ENCODE measurements at places on chromosomes 12 and 14.

DNA sequence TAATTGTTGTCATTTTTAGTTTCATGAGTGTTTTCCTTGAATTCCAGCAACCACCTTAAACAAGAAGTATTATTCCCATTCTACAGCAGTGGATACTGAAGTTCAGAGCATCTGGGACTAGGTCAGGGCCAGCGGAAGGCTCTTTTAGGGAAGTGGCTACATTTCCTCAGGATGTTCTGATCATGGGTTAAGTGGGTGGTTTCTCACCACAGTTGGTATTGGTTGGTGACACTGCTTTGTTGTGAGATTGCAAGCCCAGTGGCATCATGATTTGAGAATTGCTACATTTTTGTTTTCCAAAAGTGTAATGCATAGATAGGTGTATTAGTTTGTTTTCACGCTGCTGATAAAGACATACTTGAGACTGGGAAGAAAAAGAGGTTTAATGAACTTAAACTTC lies 47.1 kb downstream of the SYNE2 start:
- no peak for DNase-seq

DNA sequence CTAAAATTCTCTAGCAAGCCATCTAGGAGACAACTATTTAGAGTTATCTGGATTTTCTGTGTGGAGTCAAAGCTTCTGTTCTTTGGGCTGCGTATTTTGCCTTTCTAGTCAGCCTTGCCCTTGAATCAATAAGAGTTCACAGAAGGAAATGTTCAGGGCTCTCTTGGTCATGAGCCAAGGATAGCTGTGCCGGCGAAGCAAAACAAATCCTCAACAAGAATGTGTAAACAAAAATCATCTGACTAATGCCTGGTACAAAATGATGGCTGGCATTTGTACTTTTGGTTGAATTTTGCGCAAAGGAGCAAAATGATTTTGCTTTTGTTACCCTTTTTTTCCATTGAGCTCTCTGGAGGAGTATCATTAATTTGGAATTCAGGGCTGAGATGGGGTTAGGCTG lies 171.1 kb downstream of the DACT1 start:
- DNase-seq = no peak

DNA sequence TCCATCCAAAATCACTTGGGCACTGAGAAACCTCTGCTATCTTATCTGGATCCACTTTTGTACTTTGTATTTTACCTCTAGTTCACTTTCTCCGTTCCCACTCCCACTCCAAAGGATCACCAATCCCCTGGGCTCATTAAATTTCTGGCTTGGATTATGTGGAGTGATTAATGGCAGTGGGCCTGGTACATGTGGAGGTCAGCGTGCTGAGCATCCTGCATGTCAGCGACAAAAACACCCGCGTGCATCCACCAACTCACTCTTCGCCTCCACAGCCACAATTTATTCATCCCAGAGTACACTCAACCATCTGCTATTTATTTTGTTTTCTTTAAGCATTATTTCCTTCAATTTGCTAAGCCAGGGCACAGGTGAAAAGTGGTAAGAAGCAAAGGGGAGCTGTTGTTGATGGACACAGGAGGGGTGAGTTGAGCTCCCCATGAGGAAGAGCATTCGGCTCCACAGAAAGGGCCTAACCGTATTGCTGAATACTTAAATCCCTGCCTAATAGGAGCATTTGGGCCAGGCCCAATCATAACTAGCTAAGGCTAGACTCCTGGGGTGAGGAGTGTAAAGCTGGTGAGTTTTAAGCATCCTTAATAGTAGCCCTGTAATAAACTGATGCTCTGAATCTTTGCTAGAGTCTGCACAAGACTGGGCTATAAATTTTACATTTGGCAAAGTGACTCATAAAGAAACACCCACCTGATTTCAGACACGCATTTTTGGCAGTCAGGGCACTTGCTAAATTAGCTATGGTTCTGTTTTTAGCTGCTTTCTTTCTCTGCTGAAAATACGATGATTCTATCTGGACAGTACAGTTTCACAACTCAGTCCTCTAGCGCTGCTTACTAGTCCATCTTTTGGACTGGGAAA lies 137.8 kb downstream of the SLC25A21 start:
- no peak for DNase-seq

DNA sequence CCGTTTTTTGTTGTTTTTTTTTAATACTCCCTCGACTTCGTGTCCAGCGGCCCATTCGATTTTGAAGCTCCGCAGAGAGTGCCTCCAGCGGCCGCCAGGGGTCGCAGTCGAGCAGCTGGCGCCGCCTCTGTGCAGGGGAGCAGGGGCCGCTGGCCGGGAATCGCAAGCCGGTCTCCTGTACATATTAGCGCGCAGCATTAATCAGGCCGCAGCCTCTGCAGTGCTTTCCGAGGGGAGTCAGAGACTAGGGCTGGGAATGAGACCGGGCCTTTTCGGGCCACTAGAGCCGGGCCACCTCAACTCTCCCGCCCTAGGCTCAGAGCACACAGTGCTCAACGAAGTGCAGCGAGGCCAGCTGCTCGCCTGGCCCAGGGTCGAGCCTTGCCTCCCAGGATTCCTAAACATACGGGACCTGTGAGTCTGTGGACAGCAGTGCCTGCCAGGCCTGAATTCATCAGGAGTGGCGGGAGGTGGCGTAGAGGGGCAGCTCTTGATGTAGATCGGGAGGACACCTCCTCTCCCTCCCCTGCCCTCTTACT lies 81.8 kb downstream of the EMP1 start:
- peak; percentile 1 for DNase-seq
